ENCODE measurements at places on chromosomes 2 and 18.

GRCh38 chr2:17912266-17912691 is 33.8 kb downstream of the KCNS3 start:
- DNase-seq, result no peak

GRCh38 chr2:66903183-66903582 is 468.3 kb downstream of the MEIS1 start:
- no peak for DNase-seq

DNA sequence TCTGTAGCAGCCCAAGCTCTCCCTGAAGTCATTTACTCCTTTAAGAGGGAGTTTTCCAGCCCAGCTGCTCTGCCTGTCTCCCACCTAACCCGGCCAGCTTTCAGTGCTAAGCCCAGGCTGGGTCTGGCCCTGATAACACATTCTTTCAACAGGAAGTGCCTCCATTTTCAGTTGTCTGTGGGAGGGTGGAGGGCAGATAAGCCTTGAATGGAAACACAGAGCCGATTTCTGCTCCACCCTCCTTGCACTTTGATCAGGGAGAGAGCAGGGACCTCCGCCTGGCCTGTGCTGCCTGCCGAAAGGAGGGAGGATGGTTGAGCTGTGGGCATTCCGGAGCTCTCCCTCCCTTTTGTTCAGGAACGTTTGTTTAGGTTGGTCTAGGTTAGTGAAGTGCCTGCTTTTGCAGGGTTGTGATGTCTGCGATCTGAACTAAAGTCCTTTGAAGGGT is 24.8 kb downstream of the GATA6 start:
- DNase-seq, result no peak

- DNase-seq, result no peak
These were observed 44.3 kb downstream of the CYRIA start for GRCh38 chr2:16621316-16621715.

- no peak for DNase-seq
These were observed 41.6 kb downstream of the FN1 start for GRCh38 chr2:215394102-215394805.

- no peak for DNase-seq
These were observed 330.4 kb downstream of the SLC4A3 start for GRCh38 chr2:219957820-219958219.

DNA sequence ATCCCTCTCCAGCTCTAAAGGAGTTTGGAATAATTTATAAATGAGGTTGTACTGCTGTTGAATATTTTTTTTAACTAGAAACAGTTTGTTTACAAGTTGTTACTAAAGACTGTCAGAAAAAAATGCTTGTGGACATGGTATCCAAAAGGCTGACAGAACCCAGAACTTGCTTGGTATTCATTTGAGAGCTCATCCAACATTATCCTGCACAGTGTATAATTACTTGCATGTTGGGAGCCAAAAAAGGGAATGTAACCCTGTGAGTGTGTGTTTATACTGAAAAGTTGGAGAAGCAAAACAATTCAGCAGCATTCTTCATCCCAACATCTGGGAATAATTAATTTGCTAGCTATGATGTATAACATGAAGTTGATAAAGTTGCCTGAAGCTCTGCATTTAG is 42.1 kb upstream of the EHBP1 start:
- DNase-seq, result peak; percentile 82

- DNase-seq, result no peak
These were observed 303.2 kb upstream of the REV1 start for GRCh38 chr2:99793022-99793421.

GRCh38 chr2:138846216-138846821 is 66.1 kb upstream of the NXPH2 start:
- DNase-seq, result peak; percentile 5

DNA sequence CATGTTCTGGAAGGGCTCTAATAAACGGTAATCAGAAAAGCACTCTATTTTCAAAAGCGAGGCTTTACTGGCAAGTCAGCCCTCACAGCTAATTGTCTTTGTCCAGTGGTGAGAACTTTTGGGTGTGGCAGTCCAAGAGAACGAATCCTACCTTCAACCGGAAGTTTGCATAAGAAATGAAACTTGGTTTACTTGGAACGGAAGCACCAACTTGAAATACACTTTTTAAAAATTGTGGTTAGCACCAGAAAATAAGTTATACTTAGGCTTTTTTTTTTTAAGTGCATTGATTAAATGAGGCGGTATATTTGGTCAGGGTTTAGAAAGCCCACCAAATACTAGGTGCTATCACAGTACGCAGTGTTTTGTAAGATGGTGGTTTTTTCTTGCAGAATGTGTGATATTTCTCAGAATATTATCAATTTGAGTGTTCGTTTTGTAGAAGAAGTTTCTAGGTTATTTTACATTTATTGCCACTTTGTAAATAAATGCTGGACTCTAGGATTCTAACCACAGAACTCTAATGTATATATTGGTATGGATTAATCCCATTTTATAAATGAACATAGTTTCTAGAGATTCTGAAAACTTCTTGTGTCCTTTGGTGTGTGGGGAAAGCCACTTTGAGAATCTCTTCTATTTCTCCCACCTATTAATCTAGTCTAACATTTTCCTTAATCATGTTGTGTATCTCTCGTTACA is 1.2 kb downstream of the MYL12A start:
- DNase-seq, result peak; percentile 64

DNA sequence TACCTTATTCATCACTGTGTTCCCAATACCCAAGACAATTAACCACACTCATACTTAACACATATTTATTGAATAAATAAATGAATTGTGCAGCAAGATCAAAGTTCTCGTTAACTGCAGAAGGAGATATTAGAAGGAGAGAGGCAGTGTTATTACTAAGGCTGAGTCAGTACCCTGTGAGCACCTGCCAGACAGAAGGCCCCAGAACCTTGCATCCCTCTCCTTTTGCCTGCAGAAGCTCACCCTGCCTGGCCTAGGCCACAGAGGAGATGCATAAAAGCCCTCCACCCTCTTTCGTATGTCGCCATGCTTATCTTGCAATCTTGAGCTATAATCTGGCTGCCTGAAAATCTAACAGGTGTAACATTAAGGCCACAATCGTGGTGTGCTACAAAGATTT is 20.5 kb upstream of the RNF149 start:
- DNase-seq, result no peak

GRCh38 chr2:16726577-16726976 is 60.9 kb upstream of the CYRIA start:
- no peak for DNase-seq

GRCh38 chr2:129379411-129379810 is 600.1 kb upstream of the RAB6C start:
- DNase-seq, result no peak

- no peak for DNase-seq
These were observed 841.6 kb downstream of the TRIB2 start for GRCh38 chr2:13558368-13558767.

- DNase-seq, result peak; percentile 92
These were observed 104.7 kb downstream of the TSN start for GRCh38 chr2:121860033-121860757.

DNA sequence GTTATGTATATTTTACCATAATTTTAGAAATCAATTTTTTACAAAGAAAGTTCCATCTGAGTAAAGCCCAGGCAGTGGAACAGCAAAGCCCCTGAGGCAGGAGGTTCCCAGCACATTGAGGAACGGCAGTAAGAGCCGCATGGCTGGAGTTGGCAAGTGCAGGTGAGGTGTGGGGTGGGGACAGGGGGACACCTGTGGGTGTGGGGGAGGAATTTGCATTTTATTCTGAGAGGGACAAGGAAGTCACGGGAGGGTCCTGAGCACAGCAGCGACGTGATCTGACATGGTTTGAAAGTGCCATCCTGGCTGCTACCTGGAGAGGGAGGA is 16.1 kb upstream of the ADI1 start:
- no peak for DNase-seq

DNA sequence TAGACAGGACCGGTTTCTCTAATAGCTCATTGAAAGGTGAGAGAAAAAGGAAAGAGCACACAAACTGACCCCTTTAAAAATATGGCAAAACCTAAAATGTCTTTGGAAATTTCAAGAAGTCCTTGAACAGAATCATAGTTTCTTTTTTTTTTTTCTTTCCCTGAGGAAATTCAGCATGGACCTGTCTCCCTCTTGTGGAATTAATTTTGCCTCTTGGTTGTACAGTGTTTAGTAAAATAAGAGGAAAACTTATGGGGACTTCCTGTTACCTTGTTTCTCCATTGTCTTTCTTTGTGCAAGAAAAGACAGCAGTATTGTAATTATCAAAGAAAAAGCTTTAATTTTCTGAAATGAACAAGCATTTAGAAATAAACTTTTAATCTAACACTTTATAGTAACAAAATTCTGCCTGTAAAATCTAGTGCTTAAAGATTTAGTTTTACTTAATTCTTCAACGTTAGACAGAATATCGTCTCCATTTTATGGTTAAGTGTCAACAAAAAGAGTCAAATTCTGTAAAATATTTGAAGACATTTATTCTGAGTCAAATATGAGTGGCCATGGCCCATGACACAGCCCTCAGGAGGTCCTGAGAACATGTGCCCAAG is 176.3 kb upstream of the NABP1 start:
- DNase-seq, result peak; percentile 63

GRCh38 chr2:101717071-101717845 is 19.8 kb downstream of the MAP4K4 start:
- DNase-seq, result no peak

DNA sequence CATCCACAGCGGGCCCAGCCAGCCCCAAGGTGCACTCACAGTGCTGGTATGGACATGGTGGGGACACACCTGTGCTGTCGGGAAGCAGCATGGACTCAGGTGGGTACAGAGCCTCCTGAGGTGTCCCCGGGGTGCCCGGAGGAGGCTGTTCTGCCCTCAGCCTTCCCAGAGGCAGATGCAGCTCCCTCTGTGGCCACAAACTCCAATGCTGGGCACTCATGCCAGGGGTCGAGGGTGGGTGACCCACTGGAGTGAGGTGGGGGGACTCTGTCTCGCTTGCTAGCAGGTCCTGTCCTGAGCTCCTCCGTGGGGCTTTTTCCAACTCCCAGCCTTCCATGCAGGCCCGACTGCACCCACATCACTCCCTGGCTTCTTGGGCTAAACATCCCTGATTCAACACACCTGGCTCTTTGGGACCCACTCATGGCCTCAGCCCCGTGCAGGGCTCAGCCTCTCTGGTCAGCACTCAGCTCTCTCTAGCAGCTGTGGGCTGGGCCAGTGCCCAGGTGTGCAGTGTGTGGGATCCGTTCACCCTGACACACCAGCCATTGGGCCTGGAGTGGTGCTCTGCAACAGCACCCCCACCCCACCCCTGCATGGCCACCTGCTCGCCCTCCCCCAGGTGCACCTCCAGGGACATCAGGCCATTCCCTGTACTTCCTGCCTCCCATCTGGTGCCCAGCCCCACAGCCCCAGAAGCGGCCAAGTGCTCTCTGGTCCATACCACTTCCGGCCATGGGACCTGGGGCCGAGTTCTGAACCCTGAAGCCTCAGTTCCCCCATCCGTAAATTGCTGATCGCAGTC is 16.0 kb downstream of the RAMP1 start:
- DNase-seq, result no peak

GRCh38 chr18:35075132-35075531 is 33.9 kb downstream of the MAPRE2 start:
- no peak for DNase-seq

DNA sequence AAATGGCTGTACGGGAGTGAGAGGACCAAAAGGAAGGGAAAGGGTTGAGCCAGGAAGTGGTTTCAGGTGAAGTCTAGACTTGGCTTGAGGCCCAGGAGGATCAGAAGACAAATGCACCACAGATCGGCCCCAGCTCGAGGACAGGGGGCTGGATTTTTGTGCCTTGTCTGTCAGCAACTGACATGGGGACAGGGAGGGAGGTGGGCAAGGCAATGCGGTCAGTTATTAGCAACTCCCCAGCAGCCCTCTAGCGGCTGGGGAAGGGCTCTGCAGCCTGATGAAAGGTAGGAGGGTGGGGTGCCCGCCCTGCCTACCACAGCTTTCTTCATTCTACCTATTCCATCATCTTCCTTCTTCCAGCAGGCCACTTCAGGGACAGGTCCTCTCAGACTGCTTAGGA is 50.0 kb downstream of the CPO start:
- DNase-seq, result peak; percentile 22

DNA sequence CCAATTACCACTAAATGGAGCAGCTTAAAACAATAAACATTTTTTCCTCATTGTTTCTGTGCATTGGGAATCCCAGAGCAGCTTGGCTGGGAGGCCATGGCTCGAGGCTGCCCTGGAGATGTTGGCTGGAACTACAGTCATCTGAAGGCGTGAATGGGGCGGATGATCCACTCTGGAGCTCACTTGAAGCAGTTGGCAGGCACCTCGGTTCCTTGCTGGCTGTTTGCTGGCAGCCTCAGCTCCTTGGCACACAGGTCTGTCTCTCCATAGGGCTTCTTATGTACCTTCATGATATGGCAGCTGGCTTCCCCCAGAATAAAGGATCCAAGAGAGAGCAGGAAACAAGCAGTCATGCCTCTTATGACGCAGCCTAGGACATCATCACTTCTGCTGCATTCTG is 227.0 kb upstream of the COPS8 start:
- DNase-seq, result no peak

DNA sequence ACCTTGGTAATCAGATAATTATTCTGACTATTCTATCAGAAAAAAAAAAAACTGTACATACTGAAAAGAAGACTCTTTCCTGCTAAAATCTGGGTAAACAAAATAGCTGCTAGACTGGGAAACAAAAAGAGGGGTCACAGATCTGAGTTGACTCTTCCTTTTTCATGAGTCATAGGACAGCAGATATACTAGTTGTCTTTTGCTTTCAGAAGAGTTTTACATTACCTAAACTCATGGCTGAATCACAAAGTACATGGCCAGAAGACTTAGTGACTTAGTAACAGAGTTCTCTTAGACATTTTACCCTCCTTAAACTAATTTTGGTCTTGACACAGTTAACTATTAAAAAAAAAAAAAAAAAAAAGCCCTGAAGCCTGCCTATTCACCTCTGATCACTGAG is 834.0 kb upstream of the FSHR start:
- DNase-seq, result no peak

GRCh38 chr2:28102455-28102874 is 211.9 kb downstream of the BABAM2 start:
- peak; percentile 78 for DNase-seq

DNA sequence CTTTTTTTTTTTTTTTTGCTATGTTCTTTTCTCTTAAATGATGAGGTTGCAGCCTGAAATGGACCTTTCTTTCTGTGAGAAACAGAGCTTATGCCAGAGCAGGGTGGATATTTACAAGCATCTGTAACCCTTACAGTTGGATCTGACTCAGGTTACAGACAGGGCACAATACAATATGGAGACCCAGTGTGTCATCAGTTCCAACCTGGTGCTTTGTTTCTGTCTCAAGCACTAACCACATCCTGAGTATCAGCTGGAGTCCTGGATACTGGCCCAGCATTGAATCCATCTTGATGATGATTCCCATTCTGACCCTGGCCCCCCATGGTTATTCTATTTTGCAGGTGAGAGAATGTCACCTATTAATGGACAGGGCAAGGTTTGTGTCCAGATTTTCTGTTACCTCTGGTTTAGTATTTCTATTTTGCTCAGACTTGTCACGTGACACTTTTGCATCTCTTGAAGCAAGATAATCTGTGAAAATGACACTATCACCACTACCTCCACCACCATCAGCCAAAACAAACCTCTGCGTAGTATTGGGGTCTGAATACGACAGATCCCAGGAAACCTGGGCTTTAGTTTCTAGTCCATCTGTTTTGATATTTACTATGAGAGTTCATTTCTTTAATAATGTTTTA is 174.0 kb downstream of the CCDC85A start:
- peak; percentile 26 for DNase-seq

Data from EL (cell line).